ENCODE measurements at places on chromosomes 4 and X.
A peak's percentile ranks its signal among the peaks of the same experiment; 100 is the strongest.

GRCh38 chr4:43244688-43245382, 352.3 kb downstream of the GRXCR1 start:
- no peak for DNase-seq

- DNase-seq = no peak
Observed at GRCh38 chr4:113472864-113473263, 288.7 kb downstream of the CAMK2D start.

- DNase-seq = peak; percentile 5
Observed at GRCh38 chrX:119266364-119266995, 30.4 kb downstream of the PGRMC1 start.

DNA sequence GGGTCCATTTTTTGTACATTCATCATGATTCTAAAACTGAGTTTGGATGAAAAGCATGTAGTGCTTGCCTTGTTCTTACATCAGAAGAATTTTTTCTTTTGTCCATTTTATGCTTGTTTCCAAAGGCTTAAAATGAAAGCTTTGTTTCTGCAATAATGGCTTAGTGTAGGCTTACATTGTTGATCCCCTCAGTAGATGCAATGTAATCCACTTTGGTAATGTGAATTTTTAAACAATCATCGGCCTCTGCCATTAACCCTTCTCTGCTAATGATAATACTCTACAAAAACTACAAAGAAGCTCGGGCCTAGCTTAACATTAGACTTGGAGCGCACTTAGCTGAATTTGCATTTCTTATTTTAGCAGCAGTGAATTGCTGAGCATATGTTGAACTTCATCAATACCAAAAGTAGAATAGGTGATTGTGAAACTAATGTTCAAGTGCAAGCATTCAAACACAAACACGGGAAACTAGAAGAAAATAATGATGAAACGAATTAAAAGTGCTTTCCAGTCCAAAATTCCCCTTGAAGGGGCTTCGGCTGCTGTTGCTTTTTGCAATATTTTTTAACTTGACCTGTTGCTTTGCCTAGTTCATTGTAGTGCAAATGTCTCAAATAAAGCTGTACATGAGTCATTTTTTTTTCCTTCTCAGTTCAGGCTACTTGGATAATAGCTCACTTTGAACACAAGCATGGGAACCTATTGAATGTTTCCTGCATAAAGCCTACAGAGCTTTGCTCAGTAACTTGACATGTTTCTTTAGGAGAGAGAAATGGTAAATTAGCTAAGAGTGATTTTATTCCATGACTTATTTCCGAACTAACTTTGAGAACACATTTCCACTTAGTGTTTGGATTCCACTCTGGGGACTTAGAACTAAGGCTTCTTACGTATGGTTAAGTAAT, 66.5 kb downstream of the SLIT2 start:
- DNase-seq = no peak

- DNase-seq = no peak
Observed at GRCh38 chr4:1532549-1533395, 126.5 kb upstream of the NKX1-1 start.

- no peak for DNase-seq
Observed at GRCh38 chr4:20283039-20283438, 31.3 kb downstream of the SLIT2 start.

GRCh38 chr4:52822583-52822971, 39.5 kb upstream of the RASL11B start:
- DNase-seq = no peak

- DNase-seq = no peak
Observed at GRCh38 chr4:7365462-7366179, 69.1 kb downstream of the PSAPL1 start.

DNA sequence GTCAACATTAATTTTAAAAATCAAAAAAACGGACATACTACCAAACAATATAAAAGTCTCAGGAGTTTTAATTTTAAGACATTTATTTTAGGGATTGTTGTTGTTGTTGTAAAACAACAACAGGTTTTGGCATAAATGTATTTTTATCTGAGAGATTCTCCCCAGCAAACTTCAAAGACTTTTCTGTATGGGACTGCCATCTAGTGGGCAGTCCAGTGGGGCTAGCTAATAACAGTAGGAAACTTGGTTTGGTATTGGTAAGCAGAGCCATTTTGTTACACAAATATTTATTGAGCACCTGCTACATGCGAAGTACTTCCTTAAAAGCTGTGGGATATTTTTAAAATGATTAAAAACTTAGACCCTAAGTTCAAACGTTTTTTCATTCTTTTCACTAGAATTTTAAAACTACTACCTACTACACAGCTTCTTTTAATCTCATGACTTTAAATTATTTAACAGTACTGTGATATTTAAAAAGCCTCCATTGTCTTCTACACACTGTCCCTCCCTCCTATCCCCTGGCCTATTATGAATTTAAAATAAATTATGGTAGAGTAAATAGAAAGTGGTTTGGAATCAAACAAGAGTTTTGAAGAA, 1028.4 kb upstream of the INTU start:
- DNase-seq = peak; percentile 62

- no peak for DNase-seq
Observed at GRCh38 chr4:1323635-1324442, 23.2 kb upstream of the UVSSA start.

GRCh38 chr4:169283114-169283509, 12.4 kb upstream of the SH3RF1 start:
- DNase-seq = no peak

- peak; percentile 86 for DNase-seq
Observed at GRCh38 chr4:40194602-40195161, 2.1 kb upstream of the RHOH start.

DNA sequence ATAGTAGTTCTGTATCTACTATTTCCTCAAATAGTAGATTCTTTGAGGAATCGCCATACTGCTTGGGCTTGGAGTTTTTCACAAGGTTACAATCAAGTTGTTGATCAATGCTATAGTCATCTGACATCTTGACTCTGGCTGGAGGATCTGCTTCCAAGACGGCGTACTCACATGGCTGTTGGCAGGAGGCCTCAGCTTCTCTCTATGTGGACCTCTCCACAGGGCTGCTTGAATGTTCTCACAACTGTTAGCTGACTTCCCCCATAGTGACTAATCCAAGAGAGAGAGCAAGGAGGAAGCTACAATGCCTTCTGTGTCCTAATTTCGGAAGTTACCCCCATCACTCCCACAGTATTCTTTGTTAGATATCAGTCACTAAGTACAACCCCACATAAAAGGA, 10.3 kb downstream of the EGFL6 start:
- DNase-seq = no peak

- no peak for DNase-seq
Observed at GRCh38 chr4:5371415-5372190, 320.3 kb downstream of the STK32B start.

DNA sequence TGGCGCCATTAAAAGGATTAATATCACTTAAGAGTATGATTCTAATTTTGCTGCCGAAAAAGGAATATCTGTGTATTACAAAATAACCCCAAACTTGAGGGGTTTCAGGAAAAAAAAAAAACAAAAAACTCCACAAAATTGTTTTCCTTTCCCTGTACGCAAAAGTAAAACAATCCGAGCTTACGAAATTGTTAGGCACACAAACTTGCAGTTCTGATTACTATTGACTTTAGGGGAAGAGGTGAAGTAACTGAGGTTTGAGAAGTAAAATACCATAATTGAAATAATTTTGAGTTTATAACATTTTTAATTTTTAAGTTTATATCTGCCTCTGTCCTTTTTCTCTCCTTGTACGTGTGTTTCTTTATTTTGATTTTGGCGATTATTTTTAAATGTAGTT, 64.8 kb downstream of the USP9X start:
- DNase-seq = no peak

GRCh38 chrX:100368167-100368566, 41.9 kb downstream of the PCDH19 start:
- peak; percentile 4 for DNase-seq

DNA sequence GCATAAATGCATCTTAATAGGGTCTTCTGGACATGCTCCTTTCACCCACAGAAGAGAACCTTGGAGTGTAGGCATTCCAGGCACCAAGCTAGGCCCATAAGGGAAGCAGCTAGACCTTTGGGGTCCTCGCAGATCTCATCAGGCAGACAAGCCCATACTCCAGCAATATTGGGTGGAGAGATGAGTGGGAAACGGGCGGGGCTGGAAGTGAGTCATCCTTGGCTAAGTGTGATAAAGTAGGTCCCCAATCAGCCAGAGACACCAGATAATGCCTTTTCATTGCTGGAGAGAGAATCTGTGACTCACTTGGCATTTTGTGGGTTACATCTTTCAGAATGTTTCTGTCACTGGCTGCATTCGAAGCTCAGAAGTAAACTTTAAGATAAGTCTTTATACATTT, 133.3 kb upstream of the MBNL3 start:
- no peak for DNase-seq

DNA sequence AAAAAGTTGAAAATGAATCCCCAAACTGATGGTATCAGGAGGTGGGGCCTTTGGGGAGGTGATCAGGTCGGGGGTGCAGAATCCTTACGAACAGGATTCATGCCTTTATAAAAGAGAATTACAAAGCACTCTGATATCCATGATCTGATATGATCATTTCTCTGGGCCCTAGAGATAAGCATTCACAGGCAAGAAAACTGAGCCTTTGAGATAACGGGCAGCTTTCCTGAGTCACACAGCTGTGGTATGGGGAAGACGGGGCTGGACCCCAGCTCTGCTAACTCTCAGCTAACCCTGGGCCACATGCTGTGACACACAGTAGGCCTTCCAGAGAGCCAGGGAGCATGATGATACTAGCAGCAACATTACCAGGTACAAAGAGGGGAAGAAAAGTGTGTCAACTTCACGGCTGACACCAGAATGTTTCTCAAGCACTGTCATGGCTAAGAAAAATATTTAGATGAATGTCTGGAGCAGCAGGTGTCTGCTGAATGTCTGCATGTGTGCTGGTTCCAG, 85.1 kb downstream of the SLC2A9 start:
- no peak for DNase-seq

DNA sequence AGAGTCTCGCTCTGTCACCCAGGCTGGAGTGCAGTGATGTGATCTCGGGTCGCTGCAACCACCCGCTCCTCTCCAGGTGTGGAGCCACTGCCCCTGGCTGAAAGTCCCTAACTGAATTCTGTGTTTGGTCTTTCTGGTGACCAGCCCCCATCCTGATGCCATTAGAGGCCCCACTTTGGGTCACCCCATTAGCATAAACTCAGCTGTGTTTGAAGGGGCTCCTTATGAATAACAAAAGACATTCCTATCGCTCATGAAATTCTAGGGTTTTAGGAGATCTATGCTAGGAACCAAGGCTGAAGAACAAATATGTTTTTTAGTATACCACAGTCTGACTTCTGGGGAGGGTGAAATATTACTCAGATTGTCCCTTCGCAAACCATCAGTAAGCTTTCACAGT, 652.9 kb downstream of the ADGRL3 start:
- no peak for DNase-seq

GRCh38 chr4:142416711-142417275, 429.3 kb downstream of the INPP4B start:
- no peak for DNase-seq

GRCh38 chr4:7804756-7805385, 134.8 kb downstream of the AFAP1 start:
- no peak for DNase-seq

GRCh38 chr4:119585771-119586170, 42.8 kb downstream of the PDE5A start:
- DNase-seq = no peak

- DNase-seq = no peak
Observed at GRCh38 chrX:20451929-20452328, 185.2 kb upstream of the RPS6KA3 start.

- no peak for DNase-seq
Observed at GRCh38 chr4:159520074-159520473, 417.2 kb downstream of the RAPGEF2 start.

DNA sequence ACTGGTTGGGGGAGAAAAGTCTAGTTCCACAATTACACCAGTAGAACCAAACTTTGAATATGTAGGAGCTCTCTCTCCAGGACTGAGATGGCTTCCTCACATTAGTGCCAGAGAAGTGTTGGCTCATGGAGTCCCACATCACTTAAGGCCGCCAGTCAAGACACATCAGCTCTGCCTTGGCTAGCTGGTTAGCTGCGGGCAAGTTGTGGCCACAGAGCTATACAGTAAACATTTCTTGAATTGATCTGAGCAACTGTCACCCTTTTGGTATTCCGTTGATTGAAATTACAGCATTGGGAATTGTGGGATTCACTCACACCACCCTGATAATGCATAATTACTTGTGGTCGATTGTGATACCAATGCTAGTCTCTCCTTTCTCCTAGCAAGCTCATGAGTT, 76.2 kb downstream of the LNX1 start:
- DNase-seq = no peak

DNA sequence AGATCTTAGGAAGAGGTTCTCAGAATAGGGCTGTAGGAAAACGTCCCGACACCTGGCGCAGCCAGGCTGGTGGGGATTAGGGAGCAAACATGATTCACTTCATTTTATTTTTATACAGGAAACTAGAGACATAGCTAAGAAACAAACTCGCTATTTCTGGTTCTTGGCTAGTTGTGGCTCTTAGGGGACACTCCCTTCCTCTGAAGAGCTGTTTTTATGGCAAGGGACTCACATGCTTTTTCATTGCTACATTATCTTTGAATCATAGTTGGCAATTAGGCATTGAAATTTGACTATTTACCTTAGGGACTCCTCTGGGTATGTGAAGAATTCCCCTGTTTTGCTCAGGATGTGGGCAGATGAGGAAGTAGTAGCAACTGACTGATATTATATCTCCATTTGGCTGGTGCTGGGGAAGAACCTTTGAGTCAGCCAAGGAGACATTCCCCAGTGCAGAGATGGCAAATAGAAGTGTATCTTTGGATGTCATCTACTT, 174.5 kb downstream of the SMIM20 start:
- DNase-seq = no peak

DNA sequence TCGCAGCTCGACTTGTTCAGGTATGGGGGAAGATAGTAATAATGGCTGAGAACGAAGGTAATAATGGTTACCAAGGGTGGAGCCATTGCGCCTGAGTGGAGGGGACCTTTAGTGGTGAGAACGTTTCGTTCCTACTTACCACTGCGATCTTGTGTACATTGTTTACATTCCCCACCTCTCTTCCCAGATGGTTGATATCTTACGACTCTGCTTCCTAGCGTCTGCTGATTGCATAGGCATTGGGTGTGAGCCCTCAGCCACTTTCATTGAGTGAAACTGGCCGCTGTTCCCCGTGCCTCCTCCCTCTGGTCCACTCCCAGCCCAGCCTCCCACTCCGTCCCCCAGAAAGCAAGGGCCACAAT, 850 bp downstream of the IGBP1 start:
- no peak for DNase-seq

DNA sequence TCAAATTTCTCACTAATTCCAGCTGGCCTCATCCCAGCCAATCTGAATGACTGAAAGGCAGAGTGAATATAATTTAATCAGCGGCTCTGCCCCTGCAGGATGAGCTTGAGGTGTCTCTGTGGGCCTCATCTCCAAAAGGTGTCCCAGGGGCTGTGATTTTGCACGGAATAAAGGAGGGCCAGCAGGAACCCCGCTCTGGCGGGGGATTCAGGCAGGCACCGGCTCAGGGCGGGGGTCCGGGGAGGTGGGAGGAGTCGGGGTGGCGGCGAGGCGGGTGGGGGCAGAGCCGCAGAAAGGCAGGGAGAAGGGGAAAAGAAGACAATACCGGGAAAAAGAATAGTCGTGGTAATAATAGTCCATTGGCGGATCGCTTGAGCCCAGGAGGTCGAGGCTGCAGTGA, 16.0 kb upstream of the ERCC6L start:
- DNase-seq = no peak

Data from T47D (cell line).